ENCODE measurements at places on chromosomes 12 and 14.

DNA sequence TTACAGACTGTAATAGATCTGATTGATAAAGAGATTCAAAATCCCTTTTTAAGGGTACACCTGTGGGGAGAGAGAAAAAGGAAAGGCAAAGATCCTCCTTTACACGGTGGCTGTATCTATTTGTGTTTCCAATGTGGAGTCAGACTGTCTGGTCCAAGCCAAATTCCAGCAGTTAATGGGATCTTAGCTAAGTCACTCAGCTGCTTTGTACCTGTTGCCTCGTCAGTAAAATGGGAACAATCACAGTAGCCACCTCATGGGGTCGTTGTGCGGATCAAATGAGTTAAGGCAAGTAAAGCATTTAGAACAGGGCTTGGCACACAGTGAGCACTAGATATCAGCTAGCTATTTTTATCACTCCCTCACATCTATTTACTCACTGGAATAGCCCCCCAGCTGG, 46.9 kb downstream of the EFCAB11 start:
- DNase-seq: no peak

DNA sequence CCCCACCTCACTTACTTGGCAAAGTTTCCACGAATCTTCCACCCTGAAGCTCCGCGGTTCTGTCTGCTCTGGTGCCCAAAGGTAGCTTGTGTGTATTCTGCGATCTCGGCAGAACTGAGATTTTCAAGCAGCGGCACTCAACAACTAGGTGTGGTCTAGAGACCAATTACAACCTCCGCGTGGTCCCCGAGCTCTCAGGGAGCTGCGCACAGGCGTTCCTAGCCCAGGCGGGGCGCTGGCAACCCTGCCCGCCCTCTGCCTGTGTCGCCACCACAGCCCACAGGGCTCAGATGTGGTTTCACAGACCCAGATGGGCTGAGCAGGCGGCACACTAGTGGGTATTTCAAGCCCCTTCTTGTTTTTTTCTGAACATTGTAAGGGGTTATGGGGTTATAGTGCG, 1.5 kb upstream of the DIABLO start:
- DNase-seq: no peak

DNA sequence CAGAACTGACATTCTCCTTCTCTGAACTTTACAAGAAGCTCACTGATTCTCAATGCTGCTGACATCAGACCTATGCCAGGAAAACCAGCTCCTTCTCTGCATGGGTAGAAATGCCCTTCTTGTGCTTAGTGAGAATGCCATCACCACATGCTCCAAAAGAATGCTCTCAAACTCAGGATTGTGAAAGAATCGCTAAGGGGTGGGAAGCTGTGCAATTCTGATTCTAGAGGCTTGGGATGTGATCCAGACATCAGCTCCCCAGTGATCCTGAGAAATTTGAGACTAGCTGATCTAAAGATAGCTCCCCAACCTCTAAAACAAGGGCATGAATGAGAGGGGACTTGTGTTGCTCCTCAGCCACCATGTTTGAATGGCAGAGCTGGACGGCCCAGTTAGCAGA, 113.2 kb downstream of the DPF3 start:
- no peak for DNase-seq

GRCh38 chr12:94263011-94263811, 114.8 kb downstream of the PLXNC1 start:
- no peak for DNase-seq

GRCh38 chr12:29148911-29149690, at the start of gene FAR2:
TSS of gene FAR2 (plus strand) at chr12:29149278. CDS start at chr12:29270450, 121,172 bp downstream.
- DNase-seq: no peak

DNA sequence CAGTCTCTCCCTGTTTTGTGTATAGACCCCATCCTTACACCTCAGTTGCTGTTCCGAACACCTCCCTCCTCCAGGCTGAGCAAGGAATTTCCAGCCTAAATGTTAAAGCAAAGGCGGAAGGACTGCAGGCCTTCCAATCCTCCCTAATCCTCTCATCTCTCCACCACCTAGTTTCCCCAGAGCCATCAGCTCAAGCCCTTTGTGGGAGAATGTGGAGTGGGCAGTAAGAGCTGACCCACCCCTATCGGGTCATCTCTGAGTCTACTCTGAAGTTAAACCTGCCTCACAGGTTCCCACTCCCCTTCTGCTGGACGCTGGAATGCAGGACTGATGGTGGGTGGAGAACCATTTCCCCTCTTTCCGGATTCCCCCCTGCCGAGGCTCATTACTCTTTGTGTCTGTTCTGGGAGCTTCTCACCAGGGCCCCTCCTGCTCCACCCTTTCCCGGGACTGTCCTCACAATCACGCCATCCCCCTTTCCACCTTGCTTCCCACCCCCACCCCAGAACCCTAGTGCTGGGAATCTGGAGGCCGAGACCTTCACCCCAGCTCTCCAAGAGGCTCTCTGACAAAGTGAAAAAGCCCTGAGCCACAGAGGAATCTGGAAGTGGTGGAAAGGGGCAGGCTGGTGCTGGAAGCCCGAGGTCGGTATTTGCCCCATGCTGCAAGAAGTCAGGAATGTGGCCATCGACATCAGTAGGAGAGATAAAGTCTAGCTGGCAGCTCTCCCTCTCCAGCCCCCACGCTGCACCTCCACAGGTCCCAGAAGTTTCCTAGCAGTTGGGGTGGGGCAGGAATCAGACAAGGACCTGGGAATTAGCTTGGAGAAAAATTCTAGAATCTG, 3.3 kb upstream of the KRT18 start:
- DNase-seq: no peak

Measured in cortex of kidney (tissue), 1 donor.